ENCODE measurements at places on chromosomes 1 and 21. TPM values are rescaled to one million over a fixed set of nuclear protein-coding genes. Genes with fewer than 3 reads are reported as not detected.

DNA sequence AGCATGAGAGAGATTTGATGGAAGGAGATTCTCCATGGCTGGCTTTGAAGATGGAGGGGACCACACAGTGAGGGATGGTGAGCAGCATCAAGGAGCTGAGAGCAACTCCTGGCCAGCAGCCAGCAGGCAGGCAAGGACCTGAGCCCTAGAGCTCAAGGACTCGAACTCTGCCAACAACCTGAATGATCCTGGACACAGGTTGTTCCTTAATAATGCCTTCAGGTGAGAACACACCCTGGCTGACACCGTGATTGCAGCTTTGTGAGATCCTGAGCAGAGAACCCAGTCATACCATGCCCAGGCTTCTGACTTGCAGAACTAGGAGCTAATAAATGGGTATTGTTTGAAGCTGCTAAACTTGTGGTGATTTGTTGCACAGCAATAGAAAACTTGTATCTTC is 183.1 kb downstream of the LMX1A start:
- H3K27ac ChIP-seq: no peak overlapping the region
- no peak for DNase-seq
- H3K27me3 ChIP-seq: 0 out of 2 replicates have a peak, but pooled peaks cover 2% of the 10 kb centered on the region
- no peaks in the 10 kb centered on the region for H3K36me3 ChIP-seq

GRCh38 chr21:35547946-35548774 is 499.1 kb upstream of the RUNX1 start:
- H3K27ac ChIP-seq: no peak overlapping the region
- H3K36me3 ChIP-seq: no peaks in the 10 kb centered on the region
- DNase-seq: no peak
- no peaks in the 10 kb centered on the region for H3K4me1 ChIP-seq
- H3K27me3 ChIP-seq: no peaks in the 10 kb centered on the region
- H3K4me3 ChIP-seq: no peak overlapping the region

DNA sequence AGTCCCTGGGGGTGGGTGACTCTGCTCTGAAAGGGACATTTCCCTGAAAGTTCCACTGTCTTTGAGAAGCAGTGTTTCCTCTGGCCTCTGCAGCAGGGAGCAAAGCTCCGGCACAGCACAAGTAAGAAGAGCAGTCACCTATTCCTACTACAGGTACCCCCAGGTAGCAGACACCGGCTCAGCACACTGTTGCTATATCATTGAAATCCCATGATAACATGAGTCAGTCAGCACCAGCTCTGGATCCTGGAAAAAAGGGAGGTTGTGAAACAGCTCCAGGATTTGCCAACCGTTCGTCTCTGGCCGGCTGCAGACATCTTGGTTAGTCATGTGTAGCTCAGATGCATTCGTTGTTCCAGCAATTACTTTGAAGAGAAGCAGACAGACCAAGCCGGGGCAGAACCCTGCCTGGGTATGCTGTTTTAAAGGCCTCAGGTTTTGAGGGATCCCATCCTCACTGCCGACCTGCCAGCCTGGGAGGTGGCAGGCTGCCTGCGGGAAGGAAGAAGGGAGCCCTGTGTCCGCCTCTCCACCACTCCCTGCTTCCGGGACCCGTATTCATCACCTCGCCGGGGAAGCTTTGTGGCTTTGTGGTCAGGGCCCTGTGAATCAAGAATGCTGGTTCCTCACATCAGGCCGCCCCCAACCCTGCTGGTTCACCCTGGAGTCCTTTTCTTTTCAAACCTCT is 139.2 kb downstream of the CLIC6 start:
- H3K36me3 ChIP-seq: no peaks in the 10 kb centered on the region
- no peak overlapping the region for H3K27ac ChIP-seq
- peaks cover 21% of the 10 kb centered on the region for H3K4me1 ChIP-seq
- H3K4me3 ChIP-seq: no peak overlapping the region
- no peaks in the 10 kb centered on the region for H3K27me3 ChIP-seq
- DNase-seq: no peak

The CATSPERE gene
- polyA plus RNA-seq: 0.17 TPM

GRCh38 chr1:95832370-95832769 is 598.4 kb downstream of the RWDD3 start:
- H3K27me3 ChIP-seq: no peaks in the 10 kb centered on the region
- no peaks in the 10 kb centered on the region for H3K4me1 ChIP-seq
- H3K36me3 ChIP-seq: no peaks in the 10 kb centered on the region
- DNase-seq: no peak
- H3K27ac ChIP-seq: no peak overlapping the region

All from GM12878 (cell line).